Cardiac septum (tissue), 1 donor: ENCODE measurements at places on chromosomes 16 and 17. TPM values are rescaled to one million over a fixed set of nuclear protein-coding genes. Genes with fewer than 3 reads are reported as not detected.
A peak's percentile ranks its signal among the peaks of the same experiment; 100 is the strongest.

DNA sequence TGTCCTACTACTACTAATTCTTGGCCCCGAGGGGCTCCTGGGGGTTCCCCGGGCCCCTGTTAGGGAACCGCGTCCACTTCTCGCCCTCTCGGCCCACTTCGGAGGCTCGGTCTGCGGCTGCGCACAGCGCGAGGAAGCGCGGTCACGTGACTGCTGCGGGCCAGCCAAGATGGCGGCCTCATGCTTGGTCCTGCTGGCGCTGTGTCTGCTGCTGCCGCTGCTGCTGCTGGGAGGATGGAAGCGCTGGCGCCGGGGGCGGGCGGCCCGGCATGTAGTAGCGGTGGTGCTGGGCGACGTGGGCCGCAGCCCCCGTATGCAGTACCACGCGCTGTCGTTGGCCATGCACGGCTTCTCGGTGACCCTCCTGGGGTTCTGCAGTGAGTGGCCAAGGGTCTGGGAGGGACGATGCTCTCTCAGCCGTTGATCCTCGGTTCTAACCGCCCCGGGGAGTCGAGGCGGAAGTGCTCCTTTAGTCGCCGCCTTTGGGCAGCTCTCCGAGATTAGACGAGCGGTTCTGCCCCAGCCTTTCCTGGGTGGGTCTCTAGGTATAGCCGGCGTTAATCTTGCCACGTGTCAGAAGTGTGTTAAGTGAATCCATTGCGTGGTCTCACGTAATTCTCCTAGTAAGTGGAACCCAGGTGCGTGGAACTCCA lies at the start of gene ALG1:
Gene ALG1 (plus strand): TSS at position 163 of the 653 bp plus-strand sequence. CDS start 7 bp downstream, at position 170.
- DNase-seq, result peak; percentile 96

DNA sequence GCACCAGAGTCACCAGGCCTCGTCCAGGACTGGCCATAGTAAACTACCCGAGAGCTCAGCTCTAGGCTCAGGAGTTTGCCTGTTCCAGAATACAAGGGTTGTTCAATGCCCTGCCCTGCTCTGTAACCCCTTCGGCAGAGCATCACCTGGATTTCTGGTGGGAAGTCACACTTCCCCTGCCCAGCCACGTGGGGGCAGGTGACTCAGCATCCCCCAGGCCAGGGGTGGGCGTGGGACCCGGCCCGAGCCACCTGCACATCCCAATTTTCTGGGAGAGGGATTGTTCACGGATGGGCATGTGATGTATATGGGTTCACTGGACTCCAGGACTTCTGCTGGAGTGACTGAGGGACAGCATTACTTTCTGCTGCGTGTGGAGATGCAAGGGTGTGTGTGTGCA lies 25.8 kb downstream of the COX4I1 start:
- DNase-seq, result no peak

DNA sequence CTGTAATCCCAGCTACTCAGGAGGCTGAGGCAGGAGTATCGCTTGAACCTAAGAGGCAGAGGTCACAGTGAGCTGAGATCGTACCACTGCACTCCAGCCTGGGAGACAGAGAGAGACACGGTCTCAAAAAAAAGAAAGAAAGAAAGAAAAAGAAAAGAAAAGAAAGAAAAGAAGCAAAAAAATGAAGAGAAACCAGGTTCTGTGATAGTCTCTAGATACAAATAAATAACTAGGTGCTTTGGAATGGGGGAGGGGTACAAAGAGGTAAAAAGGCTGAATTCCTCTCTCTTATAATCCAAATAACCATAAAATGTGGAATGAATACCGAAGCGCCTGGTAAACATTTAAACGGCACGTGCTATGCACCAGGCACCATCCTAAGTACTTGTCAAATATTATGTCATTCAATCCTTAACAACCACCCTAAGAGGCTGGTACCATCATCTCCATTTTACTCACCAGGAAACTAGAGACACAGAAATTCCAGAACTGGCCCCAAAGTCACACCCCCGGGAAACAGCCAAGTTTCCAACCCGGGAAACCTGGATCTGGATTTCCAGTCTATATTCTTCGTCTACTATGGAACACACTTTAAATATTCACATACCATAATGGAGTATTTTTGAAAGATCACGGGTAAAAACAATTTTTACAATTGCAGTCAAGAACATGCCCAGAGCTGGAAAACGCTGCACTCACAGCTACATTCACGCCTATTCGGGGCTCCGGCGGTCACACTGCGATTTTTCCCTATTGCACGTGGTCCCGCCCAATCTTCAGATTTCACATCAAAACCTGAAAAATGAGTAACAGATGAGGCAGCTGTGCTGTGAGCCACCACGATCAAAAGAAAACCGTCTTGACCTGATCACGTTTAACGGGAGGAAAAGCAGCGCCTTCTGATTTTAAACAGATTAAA lies 10.5 kb downstream of the NXN start:
- DNase-seq, result no peak

DNA sequence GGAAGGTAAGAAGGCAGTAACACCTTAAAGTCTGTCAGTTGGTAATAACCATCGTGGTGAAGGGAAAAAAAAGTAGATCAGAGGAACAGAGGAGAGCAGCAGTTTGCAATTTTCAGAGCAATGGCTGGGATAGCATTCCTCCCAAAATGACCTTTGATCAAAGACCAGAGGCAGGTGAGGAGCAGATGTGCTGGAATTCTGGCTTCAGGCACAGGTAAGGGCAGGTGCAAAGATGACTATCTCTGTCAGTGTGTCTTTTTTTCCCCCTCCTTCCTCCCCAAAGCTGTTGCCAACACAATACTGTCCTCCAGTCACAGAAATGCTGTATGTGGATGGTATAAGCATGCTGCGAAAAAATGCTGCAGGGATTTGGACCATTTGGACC lies 166.7 kb downstream of the XYLT1 start:
- no peak for DNase-seq

DNA sequence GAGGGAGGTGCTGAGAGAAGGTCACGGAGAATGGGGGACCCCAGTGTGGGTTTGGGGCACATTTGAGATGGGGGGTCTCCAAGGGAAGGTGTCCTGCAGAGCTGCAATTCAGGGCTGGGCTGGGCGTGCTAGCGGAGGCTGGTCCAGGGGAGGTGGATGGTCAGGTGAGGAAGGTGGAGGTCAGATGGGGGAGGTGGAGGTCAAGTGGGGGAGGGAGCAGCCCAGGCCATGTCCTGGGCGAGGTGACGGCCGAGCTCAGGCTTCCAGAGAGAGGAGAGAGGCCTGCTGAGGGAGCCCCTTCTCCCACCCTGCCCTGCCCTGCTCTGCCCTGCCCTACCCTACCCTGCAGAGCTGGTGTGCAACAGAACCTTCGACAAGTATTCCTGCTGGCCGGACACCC lies 6.5 kb downstream of the GCGR start:
- DNase-seq, result no peak

The ABCA8 gene
- total RNA-seq, result 25.4 TPM
